ENCODE measurements at places on chromosomes 13 and 19.

GRCh38 chr13:110273254-110273653 lies 33.7 kb downstream of the COL4A1 start:
- no peak for DNase-seq

DNA sequence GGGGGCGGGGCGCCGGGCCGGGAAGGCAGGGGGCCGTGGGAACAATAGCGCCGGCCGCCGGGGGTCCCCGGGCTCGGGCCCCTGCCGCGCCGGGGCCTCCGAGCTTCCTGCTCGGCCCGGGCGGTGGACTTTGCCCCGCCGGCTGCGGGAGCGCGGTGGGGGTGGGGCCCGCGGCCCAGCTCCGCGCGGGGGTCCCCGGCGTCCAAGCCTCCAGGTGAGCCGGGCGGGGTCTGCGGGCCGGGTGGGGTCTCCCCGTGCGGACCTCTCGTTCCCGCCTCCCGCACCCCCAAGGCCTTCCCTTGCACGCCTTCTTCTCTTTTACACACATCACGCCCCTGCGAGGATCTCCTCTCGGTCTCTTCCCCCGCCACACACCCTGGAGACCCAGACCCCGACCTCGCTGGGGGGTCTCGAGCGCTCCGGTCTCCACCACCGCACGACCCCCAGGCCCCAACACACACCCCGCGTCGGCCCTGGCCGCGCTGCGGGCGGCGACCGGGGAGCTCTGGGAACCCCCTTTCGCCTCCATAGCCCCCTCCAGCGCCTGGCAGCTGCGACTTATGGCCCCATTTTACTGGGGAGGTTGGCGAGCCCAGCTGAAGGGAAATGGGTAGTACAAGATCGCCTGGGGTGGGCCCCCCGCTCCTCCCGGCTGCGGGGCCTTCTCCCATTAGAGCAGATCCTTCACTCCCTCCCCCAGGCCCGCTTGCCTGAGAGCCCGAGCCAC lies 711 bp downstream of the CAMSAP3 start:
- no peak for DNase-seq

DNA sequence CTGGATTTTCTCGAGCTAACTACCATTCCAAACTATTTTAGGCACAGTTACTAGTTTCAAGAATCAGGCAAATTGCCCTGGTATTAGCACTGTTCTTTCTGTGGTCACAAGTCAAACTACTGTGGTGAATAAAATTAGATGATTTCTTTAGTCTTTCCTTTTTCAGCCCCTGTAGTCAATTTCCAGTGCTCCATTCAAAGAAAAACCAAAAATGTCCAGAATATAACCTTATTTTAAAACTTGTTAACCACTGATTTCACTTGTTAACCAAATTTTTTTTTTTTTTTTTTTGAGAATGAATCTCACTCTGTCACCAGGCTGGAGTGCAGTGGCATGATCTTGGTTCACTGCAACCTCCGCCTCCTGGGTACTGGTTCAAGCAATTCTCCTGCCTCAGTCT lies 50.6 kb upstream of the USPL1 start:
- DNase-seq, result no peak

DNA sequence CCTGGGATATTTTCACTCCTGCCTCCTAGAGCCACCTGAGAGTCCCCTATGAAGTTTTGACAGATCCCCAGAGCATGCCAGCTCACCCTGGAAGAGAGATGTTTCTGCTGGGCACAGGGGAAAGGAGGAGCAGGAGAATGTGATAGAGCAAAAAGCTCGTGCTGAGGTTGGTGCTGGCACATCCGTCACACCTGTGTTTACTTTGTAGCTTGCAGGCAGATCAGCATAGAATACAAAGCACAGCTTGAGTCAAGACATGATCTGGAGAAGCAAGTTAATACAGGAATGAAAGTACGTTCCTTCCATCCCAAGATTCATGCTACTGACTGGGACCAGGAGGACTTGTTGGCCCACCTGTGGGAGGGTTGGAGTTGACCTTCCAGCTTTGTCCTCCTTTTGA lies 46.1 kb downstream of the HSPH1 start:
- no peak for DNase-seq

DNA sequence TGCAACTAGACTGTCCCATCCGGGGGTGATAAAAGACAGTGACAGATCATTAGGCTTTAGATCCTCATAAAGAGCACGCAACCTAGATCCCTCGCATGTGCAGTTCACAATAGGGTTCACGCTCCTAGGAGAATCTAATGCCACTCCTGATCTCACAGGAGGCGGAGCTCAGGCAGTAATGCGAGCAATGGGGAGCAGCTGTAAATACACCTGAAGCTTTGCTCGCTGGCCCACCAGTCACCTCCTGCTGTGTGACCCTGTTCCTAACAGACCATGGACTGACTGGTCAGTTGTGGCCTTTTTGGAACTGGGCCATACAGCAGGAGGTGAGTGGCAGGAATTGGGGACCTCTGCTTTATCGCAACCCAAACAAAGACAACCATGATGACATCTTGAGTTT lies 173.2 kb downstream of the DLEU7 start:
- no peak for DNase-seq

DNA sequence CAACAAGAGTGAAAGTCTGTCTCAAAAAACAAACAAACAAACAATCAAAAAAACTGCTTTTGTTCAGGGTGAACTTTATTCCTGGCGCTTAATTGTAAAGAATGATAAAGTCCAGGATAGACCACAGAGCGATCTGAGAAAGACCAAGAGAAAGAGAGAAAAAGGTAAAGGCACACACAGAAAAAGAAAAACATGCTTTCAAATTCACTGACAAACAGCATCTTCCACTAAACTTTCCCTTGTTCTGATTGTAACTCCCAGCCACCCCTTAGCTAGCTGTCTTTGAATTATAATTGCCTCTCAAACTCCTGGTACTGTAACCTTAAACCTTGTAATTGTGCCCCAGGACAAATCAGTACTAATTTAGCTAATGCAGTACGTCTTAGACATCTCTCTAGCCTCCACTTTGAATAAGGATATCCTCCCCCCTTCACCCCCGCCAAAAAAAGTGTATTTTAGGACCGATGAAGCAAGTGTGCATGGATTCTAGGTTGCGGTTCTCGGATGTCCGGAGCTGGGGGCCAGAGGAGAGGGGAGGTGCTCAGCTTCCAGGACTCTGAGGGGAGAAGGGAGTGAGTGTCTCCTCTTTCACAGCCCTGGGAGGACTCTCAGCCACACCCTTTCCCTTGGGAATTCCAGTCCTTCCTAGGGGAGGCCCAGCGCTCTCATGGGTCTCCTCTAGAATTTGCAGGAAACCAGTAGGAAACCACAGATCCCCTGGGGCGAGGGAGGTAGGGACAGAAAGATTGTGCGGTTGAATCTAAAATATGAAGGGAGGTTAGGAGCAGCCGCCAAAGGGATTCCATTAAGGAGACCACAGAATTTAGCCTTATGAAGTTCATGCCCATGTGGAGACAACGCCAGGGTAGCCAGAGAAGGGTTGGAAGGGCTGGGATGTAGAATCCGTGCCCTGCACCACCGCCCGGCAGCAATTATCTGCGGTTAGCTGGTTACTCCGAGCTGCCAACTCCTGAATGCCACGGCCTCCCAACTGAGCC lies 19.7 kb downstream of the ZNF536 start:
- no peak for DNase-seq

DNA sequence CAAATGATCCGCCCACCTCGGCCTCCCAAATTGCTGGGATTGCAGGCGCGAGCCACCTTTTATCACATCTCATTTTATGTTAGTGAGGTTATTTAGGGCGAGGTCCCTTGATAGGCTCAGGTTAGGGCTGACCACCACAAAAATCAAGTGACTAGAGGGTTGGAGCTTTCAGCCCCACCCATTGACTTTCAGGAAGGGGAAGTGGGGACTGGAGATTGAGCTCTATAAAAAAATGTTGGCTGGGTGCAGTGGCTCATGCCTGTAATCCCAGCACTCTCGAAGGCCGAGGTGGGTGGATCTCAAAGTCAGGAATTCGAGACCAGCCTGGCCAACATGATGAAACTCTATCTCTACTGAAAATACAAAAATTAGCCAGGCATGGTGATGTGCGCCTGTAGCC lies 20.1 kb downstream of the FPR3 start:
- no peak for DNase-seq

GRCh38 chr13:59342400-59342799 lies 821.3 kb downstream of the DIAPH3 start:
- no peak for DNase-seq

- DNase-seq, result no peak
These were observed 28.1 kb downstream of the MICOS13 start for GRCh38 chr19:5652261-5652660.
